ENCODE measurements at places on chromosomes 6 and 20. TPM values are rescaled to one million over a fixed set of nuclear protein-coding genes. Genes with fewer than 3 reads are reported as not detected.

DNA sequence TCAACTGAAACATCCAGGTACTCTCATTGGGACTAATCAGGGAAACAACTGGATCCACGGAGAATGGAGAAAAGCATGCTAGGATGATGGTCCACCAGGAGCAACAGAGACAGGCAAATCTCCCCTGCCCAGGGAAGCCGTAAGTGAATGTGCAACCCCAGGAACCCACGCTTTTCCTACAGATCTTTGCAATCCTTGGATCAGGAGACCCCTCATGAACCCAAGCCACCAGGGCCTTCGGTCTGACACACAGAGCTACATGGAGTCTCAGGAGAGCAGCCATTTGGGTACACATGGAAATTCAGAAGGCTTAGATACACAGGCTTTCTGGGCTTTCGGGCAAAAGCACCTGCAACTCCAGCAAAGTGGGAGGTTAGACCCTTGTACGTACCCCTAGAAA is 122.1 kb upstream of the PTCHD4 start:
- DNase-seq: no peak

GRCh38 chr6:46331461-46331860 is 159.8 kb downstream of the RCAN2 start:
- DNase-seq: no peak

DNA sequence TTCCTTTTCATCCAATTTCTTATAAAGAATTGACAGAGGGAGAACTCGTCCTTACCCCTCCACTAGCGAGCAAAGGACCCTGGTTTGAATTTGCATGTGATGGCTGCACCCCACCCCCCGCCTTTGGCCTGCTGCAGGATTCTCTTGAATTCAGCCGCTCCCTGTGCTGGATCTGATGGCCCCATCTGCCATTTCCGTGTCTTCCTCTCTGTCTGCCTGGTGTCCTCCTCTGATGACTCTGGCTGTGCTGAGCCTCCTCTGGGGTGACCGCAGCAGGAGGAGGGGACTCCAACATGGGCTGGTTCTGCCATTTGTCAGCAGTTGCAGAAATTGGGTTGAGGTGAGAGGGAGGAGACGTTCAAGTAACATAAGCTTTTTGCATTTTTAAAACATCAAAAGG is 188.8 kb downstream of the DLL1 start:
- peak; percentile 6 for DNase-seq

DNA sequence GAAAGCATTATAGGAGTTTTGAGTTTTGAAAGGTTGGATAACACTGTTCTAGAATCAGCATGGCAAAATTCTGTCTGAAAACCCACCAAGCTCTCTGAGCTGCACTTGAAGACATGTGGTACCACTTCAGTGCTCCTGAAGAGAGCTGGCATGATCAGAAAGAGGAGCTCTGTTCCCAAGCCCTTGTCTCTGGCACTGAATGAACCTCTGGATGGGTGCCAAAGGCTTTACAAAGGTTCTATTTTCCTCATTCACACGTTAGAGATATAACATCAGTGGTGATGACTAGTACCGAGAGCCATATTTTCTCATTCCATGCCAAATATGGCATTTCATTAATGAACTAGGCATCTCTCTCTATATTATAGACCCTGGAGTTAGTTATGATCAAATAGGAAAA is 301.8 kb upstream of the ID4 start:
- no peak for DNase-seq

DNA sequence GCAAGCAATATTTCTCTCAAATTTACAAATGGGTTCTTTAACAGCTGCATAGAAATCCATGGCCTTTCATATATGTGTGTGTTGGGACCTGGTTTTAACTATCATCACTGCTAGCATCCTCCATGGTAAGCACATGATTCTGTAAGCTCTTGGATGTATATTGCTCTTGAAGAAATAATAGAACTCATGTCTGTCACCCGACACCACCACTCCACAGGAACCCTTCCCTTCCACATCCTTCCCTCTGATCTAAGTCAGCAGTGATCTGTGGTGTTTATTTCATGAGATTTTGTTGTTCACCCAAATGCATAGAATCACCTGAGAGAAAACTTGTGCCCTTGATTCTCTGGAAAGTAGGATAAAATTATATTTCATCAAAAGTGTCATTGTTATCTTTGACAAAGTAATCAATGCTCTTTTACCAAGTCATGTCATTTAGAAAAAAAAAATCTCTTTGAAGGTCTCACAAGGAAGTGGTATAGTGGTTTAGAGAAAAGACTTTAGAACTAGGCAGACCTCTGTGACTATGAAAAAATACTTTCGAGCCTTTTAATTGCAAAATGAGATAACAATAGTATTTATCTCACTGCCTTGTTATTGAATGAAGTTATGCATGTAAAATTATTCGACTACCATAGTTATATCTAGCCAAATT is 649.8 kb upstream of the SLC35B3 start:
- DNase-seq: no peak

GRCh38 chr6:122734529-122735395 is 44.8 kb upstream of the FABP7 start:
- DNase-seq: no peak

GRCh38 chr6:161373905-161374451 is 100.1 kb upstream of the AGPAT4 start:
- DNase-seq: peak; percentile 86

Gene HIVEP2
- total RNA-seq: 23.5 TPM

Gene IMPG1
- total RNA-seq: not detected

Gene FAM83B
- 0.72 TPM for total RNA-seq

Measured in omental fat pad (tissue), 4 donors.